Progenitor cell of endocrine pancreas (in vitro differentiated cells): ENCODE measurements at places on chromosomes 3 and 15. TPM values are rescaled to one million over a fixed set of nuclear protein-coding genes. Genes with fewer than 3 reads are reported as not detected.

GOLGA6D gene
- 0.13 TPM in 1 of 2 replicates, not detected in the other for total RNA-seq

GRCh38 chr3:44482721-44483120, 5.3 kb upstream of the ZNF445 start:
- H3K4me1 ChIP-seq = peaks cover 16% of the 10 kb centered on the region
- no peaks in the 10 kb centered on the region for H3K27me3 ChIP-seq
- H3K36me3 ChIP-seq = peaks cover 9% of the 10 kb centered on the region
- H3K4me3 ChIP-seq = no peak overlapping the region

GRCh38 chr3:14852717-14853116, 34.0 kb downstream of the FGD5 start:
- peaks cover 22% of the 10 kb centered on the region for H3K27me3 ChIP-seq
- no peak overlapping the region for H3K4me3 ChIP-seq
- no peak overlapping the region for H3K27ac ChIP-seq
- H3K36me3 ChIP-seq = no peaks in the 10 kb centered on the region
- no peak for DNase-seq
- no peaks in the 10 kb centered on the region for H3K4me1 ChIP-seq

- H3K27ac ChIP-seq = no peak overlapping the region
- H3K4me1 ChIP-seq = peaks cover 5% of the 10 kb centered on the region
- no peak overlapping the region for H3K4me3 ChIP-seq
- H3K27me3 ChIP-seq = peaks cover 31% of the 10 kb centered on the region
- H3K36me3 ChIP-seq = no peaks in the 10 kb centered on the region
Observed at GRCh38 chr3:54858093-54858785, 69.6 kb downstream of the LRTM1 start.

DNA sequence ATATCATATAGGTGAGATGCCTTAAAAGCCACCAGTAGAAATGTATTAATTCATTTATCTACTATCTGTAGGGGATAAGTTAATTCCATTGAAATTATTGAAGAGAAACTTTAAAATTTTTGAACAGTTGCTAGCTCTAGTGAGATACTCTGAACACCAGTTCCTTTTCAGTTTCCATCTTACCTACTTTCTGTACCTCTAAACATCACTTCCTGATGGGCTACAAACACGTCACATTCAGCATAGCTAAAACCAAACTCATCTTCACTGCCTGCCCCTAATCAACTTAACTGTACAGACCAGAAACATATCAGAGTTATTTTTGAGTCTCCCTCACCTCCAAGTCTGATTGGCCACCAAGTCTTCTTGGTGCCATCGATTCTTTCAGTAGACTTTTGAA, 88.9 kb downstream of the FEZF2 start:
- no peaks in the 10 kb centered on the region for H3K27me3 ChIP-seq
- H3K4me1 ChIP-seq = peaks cover 6% of the 10 kb centered on the region
- H3K27ac ChIP-seq = no peak overlapping the region
- H3K4me3 ChIP-seq = no peak overlapping the region

DNA sequence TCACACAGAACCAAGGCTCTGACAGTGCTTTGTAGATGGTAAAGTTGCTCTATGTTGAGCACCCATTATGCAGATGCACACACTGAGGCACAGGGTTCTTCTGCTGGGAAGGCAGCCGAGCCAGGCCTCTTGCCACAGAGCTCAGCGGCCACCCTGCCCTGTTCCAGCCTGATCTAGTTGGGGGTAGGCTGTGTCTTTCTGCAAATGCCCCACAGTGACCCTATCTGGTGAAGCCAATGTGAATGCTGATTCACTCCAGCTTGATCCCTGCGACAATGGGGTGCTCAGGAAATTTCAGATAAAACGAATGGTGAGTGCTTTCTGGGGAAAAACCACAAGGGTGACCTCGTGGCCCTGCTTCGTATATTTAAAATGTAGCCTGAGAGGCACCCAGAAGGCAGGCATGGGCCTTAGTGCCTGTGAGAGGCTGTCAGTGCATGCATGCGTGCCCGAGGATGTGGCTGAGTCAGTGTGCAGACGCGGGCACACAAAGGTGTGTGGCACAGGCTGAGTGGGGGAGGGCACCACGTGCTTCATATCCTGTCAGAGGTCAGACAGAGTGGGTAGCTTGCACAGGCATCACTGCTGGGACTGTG, 85.7 kb downstream of the ATP2B2 start:
- H3K4me1 ChIP-seq = no peaks in the 10 kb centered on the region
- H3K27me3 ChIP-seq = peaks cover 16% of the 10 kb centered on the region
- H3K36me3 ChIP-seq = no peaks in the 10 kb centered on the region
- H3K27ac ChIP-seq = no peak overlapping the region
- DNase-seq = no peak
